ENCODE measurements at places on chromosomes 3 and 15.
A peak's percentile ranks its signal among the peaks of the same experiment; 100 is the strongest.

GRCh38 chr3:136211547-136211946, 15.4 kb upstream of the MSL2 start:
- no peak for DNase-seq

DNA sequence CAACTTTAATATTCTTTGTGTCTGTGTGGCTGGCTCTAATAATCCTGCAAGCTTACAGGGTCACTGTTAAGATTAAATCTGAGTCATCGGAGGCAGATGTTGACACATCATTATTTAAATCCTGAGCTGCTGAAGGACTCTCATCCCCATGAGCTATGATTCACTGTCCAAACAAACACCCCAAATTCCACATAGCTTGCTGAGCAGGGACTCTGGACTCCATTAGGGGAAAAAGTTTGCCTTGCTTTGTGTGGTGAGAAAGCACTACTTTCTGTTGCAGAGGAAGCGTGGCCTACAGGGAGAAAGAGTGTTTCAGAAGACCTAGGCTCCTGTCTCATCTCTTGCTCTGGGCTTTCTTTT, 213.7 kb downstream of the PDCD6IP start:
- no peak for DNase-seq

DNA sequence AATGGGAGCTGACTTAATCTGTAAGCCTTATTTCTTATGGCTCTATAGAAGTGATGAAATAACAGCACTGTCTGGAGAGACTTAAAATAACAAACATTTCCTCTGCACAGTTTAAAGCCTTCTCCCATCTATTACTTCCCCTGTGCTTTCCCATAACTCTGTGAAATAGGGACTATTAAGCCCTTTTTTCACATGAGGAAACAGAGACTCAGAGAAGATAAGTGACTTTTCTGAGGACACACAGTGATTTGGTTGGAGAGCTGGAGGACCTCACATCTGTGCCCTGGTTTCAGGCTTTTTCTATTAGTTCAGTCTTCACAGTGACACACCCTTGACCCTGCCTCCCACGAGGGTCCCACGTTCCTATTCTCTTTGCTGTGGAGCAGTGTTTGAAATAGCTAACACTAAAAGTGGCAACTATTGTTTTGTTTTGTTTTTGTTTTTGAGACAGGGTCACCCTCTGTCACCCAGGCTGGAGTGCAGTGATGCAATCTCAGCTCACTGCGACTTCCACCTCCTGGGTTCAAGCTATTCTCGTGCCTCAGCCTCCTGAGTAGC, 82.9 kb downstream of the ST6GAL1 start:
- no peak for DNase-seq

GRCh38 chr15:72474466-72474911, 359 bp downstream of the ARIH1 start:
- no peak for DNase-seq

DNA sequence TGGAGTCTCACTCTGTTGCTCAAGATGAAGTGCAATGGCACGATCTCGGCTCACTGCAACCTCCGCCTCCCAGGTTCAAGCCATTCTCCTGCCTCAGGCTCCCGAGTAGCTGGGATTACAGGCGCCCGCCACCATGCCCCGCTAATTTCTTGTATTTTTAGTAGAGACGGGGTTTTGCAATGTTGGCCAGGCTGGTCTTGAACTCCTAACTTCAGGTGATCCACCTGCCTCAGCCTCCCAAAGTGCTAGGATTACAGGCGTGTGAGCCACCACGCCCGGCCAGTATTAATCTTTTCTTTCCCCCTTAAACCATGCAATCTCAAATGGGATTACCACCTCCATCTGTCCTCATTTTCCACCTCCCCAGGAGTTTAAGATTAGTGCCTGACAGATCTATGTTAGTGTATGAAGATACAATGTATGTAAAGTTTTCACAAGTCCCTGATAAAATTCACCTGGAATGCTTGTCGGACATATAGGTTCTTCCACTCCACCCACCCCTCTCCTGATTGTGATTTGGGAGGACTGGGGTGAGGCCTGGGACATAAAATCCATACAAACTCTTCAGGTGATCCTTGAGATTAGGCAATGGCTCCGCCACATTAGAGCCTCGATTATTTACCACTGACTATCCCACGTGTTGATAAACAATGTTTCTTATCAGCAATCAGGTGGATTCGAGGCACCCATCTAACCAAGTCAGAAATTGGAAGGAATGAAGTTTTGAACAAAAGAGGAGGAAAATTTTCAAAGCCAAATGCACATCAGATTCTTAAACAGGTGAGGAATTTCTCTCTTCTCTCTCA, 1.2 kb downstream of the PARL start:
- DNase-seq = no peak

- DNase-seq = peak; percentile 13
These were observed 61.4 kb downstream of the ZNF609 start for GRCh38 chr15:64521726-64522164.

- no peak for DNase-seq
These were observed 39.3 kb downstream of the EDEM1 start for GRCh38 chr3:5226783-5227182.

DNA sequence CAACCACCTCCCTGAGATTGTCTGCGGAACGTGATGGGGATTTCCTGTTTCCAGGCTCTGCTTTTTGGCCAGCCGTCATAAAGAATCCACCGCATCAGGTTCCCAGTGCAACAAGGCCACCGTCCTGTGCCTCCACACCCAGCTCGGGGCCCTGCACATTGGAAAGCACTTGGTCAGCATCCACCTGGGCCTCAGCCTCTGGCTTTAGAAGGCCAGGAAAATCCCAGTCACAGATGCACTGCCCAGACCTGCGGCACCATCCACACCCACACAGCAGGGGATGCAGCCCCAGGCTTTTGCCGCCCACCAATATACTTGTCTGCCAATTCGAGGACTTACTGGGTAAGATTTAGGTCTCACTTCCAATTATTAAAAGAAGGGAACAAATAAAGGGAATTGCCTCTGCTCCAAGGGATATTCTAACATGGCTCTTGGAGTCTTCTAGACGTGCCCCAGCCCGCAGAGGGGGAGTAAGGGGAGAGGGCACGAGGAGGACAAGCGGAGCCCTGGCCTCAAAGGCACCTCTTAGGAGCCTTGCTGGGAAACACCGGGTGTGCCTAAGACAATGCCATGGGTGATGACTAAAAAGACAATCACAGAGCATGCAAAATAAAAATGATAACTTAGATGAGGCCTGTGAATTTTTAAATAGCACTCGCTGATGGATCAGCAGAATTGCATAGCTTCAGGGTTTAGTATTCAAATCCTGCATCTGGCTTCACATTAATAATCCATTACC, 169.2 kb downstream of the FOXP1 start:
- no peak for DNase-seq

- no peak for DNase-seq
These were observed 336.1 kb upstream of the PROK2 start for GRCh38 chr3:72120806-72121778.

DNA sequence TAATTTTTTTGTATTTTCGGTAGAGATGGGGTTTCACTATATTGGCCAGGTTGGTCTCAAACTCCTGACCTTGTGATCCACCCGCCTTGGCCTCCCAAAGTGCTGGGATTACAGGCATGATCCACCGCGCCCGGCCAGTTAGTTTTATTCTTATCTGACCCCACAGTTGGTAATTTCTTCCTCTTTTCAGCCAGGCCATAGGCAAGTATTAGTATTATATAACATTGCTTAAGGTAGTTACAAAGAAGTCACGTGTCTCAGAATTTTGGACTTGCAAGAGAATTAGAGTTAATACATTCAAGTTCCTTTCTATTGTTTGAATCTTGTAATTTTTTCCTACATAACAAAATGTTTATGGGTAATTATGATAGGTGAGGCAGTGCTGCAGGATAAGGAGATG, 334.8 kb downstream of the LPP start:
- DNase-seq = no peak

DNA sequence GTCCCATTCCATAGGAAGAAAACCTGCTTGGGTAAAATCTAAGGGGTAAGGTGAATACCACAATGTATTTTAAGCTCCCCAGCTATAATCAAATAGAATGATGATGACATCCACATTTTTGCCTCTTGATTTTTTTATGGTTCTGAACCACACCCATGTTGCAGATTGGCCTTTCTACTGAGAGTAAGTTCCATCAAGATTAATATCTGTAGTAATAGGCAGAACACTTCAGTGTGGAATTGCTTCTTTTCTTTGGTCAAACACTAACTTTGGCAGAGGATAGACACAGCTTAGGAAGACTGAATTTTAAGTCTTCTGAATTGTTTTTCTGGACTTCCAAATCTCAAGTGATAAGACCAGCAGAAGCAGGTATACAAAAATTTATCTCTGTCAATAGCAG, 27.0 kb downstream of the PLS1 start:
- DNase-seq = no peak

- DNase-seq = no peak
These were observed 121.1 kb downstream of the PDCD6IP start for GRCh38 chr3:33919312-33920120.

GRCh38 chr3:119240101-119240590, 532 bp downstream of the B4GALT4 start:
- no peak for DNase-seq

DNA sequence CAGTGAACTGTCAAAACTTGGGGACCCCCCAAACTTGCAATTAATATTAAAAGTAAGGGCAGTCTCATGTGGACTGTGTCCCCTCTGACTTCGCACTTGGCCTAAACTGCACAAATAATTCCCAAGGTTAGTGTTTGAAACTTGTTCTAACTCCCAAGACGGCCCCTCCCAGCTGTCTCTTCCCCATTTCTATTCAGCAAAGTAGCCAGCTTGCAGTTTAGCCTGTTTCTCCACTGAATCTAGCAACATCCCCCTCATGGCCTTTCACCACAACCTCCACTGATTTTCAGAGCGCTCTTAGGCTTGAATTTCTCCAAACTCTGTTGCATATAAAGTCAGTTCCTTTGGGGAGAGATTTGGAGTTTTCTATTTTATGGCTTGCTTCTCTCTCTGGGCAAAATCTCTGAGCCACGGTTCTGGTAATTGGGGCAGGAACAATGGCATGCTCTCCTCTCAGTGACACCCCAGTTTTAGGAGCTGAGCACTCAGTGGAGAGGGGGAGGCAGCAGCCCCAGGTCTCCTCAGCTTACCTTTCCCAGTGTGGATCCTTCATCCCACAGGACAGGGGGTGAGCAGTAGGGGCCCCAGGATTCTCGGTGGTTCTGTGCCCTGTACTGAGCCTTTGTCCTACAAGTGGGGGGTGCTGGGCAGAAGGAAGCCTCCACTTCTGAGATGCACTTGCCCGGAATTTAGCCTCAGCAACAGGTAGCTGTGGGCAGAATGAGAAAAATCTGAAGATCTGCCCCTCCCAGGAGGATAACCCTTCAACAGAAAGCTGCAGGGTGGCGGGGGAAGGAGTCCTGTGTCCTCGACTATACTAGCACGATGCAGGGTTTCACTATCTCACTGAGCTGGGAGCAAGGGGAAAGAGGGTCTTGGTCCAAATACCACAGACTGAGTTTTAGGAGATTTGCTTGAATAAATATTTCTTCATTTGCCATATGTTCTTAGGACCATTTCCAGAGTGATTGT, 39.3 kb upstream of the GATA2 start:
- DNase-seq = no peak

DNA sequence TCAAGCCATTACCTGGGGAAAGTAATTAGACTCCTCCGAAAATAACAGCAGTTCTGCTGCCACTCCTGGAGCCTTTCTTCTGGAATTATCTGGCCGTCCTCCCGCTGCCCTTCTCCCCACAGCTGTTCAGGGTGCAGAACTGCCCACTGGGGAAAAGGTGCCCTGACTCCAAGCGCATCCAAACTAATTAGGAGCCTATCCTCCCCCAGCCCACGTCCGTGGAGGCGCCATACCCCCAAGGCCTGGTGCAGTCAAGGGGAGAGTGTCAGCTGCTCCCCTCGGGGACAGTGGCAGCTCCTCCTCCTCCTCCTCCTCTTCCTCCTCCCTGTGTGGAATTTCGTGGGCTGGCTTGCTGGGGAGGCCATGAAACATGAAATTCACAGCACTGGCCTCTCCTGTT, 177.2 kb downstream of the XXYLT1 start:
- DNase-seq = no peak

- DNase-seq = peak; percentile 5
These were observed 2.1 kb downstream of the CD47 start for GRCh38 chr3:108088697-108089096.

DNA sequence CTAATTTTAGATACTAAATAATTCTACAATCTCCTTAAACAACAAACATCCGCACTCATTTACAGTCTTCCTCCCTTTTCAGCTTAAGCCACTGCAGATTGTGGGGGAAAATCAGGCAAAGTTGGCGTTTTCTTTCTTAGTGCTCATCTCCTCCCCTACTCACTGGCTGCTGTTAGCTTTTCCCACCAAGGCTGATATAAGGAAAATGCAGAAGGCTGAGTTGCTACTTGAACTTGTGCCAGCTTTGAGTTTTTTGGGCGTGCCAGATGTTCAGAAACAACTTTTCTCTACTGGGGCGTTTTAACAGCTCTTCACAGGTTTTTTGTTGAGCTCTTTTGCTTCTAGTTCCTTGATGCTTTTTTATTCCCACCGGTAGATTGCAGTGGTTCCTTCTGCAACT, 222.0 kb downstream of the PYDC2 start:
- no peak for DNase-seq

DNA sequence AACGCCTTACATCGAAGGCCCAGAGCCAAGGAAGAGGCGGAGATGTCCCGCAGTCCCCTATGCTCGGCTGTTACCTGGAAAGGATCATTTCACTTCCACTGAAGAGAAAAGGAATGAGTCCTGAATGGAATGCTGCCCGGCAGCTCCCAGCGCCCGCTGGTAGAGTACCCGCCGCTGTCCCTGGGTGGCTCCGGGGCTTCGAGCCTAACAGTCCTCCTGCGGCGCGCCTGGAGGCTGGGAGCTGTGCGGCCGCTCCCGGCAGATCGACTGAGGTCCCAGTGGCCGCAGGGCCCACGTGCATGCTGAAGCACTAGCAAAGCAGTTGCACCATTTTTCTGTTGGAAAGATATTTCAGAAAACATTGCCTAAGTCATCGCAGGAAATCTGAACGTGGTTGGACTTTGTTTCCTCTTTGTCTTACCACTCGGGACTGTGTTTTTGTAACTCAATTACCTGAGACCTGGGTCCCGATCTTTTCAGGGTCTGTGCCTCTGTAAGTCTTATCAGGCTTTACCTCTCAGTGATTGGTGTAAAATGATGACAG, 984 bp downstream of the RNU6-1 start:
- no peak for DNase-seq

DNA sequence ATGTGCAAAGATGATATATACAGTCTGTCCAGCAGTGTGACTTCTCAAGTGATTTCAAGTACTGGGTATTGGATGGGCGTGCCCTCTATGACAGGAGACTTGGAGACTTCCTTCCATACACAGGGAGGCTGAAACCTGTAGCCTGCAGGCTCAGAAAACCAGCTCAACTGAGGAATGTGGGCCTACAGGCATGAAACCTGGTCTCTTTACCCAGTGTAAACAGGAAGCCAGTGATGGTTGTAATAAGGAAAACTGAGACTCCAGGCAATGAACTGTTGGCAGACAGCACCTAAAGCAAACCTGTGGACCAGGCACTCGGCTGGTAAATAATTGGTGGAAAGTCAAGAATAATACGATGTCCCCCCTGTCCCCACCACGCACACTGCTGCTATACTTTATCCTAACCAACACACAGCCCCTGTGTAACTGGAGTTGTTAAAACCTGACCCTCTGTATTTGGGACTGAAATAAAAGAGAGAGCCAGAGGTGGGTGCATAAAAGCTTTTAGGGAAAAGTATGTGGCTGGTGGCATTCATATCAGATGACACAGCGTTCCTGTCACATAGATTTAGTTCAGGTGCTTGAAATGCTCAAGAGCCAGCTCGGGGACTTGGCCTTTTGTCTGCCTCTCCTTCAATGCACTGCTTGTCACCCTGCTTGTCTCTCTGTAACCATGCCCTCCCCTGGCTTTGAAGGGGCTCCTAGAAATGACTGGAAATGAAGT, 144.7 kb downstream of the TPRG1 start:
- DNase-seq = no peak
